Metanephros (tissue), 2 donors: ENCODE measurements at places on chromosomes 5 and 9. TPM values are rescaled to one million over a fixed set of nuclear protein-coding genes. Genes with fewer than 3 reads are reported as not detected.

NR2F1-AS1 gene
- total RNA-seq, result 43.2 TPM

HMGXB3 gene
- 39.6 TPM for total RNA-seq

TMEM252 gene
- total RNA-seq, result 5.7 TPM

CD14 gene
- 81.6 TPM for total RNA-seq

FRRS1L gene
- total RNA-seq, result 3.7 TPM

MLLT3 gene
- 24.8 TPM for total RNA-seq
